Stimulated activated CD8-positive, alpha-beta memory T cell treated with anti-CD3 and anti-CD28 coated beads, Interleukin-15, amount 100 ng/mL, for 48 hours (primary cell): ENCODE measurements at places on chromosomes 11 and 22.

DNA sequence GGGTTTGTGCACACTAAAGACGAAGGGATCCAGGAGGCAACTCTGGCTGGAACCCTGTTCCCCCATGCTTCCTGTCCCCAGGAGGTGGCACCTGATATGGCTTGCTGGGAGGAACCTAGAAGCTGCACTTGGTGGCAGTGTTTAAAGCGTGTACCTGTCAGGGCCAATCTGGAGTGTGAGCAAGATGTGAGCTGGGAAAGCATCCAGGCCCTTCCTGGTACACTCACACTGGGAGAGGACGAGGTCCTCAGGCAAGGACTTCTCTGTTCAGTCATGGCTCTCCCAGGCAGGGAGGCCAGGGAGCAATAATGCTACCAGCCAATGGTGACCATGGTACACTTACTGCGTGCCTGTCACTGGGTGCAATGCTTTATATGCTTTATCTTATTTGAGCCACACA lies 130.7 kb upstream of the NECTIN1 start:
- DNase-seq, result no peak

GRCh38 chr11:13324709-13325108 lies 47.1 kb downstream of the BMAL1 start:
- no peak for DNase-seq

GRCh38 chr11:93054279-93054678 lies 84.8 kb downstream of the MTNR1B start:
- DNase-seq, result no peak

- DNase-seq, result no peak
Measured at GRCh38 chr22:36925388-36926290, 12.2 kb downstream of the CSF2RB start.

DNA sequence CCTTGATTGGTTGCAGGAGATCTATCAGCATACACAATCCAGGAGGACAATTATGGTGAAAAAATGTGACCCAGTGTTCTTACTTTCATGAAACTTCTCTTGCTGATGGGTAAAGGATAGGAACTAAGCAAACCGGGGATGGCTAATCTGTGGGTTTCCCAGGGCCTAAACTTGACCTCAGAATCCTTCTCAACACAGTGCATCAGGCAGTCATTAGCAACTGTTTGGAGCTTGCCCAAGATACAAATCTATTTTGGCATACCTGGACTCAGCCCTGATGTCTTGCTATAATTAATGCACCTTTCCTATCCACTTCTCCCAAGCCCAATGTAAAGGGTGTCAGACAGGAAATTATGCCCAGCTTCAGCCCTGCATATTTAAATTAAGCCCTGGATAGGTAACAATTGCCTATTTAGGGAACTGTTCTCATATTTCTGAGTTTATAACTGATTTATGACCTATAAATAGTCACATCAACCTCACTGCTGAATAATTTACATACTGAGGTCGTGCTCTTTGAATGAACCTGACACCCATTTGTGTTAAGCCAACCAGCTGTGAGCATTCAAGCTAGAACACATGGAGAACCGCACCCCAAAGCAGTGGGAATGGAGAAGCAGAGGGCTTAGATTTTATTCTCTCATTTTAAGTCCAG lies 9.2 kb upstream of the PHF21A start:
- DNase-seq, result no peak

DNA sequence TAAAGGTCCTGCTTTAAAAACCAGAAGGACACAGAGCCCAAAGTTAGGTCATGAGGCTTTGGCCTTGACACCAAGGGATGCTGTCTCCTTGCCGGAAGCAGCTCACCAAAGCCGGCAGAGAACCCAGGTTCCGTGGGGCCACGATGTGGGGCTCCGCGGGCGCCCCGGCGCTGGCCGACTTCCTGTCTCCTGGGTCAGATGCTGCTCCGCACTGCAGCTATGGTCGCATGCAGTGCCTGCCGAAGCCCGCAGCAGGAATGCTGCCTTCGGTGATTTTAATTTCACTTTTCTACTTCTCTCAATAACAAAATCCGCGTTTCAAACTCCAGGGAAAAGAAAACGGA lies 454 bp upstream of the OTUB1 start:
- DNase-seq, result peak; percentile 55

DNA sequence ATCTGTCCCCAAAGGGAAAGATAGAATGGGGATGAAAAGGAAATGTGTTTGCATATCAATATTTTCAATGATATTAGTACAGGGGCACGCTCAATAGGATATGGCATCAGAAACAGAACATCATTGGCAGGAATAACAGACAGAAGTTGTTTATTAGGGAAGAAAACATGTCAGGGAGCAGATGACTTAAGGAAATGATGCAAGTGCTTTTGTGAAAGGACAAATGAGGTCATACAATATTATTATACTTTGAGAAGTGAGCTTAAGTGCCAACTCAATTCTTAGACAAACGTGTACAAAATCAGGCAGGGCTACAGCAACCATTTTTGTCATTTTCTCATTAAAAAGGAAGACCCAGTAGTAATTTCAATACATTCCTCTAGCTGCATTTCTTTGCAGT lies 388.4 kb downstream of the SOX6 start:
- no peak for DNase-seq

- DNase-seq, result no peak
Measured at GRCh38 chr22:43228330-43228729, 41.4 kb upstream of the TTLL12 start.

DNA sequence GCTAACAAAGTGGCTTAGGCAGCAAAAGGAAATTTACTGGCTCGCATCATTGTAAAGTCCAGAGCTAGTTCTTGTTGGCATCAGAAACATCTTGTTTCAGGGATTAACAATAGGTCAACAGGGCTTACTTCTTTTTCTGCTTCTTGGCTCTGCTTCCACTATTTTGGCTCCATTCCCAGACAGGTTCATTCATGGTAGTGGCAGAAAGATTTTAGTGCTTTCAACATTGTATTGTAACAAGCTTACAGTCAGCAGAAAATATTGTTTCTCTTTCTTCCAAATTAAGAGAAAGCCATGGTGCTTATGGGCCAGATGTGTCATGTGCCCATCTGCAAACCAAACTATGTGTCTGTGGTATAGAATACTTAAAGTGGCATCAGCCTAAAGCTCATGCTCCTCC lies 315.6 kb downstream of the RAB38 start:
- DNase-seq, result no peak

DNA sequence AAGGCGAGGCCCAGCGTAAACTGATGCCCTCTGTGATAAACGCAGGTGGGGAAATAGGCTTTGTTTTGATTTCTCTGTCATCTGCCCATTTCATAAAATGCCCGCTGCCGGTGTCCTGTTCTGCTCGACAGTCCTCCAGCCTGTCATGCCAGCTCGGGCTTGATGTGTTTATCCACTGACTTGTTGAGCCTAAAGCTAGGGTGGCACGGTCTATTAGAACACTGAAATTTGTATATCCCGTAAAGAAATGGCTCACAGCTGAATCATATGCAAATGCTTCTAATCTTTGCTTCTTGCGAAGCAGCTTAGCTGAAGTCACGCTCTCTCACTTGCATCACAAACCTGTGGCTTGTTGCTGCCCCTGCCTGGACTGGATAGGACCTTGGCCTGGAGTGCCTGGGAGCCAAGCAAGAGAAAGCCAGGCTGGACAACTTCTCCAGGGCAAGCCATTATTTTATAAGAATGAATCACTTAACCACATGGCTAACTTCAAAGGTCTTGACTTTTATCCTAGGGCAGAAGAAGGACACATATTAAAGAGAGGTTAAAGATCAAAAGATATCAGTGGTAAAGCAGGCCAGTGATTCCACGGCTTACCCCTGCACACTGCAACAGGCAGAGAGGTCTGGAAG lies 33.1 kb downstream of the EHF start:
- no peak for DNase-seq

DNA sequence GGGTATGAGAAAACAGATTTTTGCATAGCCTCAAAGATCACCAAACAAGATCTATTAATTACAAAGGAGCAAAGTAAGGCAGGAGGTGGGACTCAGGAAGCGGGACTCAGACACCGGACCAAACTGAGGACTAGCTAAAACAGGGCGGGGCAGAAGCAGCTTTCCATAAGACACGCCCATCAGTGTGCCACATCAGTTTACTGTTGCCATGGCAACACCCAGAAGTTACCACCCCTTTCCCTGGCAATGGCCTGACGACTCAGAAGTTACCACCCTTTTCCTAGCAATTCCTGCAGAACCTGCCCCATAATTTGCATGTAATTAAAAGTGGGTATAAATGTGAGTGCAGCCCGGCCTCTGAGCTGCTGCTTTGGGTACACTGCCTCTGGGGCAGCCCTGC lies 173.9 kb downstream of the SHANK2 start:
- no peak for DNase-seq

DNA sequence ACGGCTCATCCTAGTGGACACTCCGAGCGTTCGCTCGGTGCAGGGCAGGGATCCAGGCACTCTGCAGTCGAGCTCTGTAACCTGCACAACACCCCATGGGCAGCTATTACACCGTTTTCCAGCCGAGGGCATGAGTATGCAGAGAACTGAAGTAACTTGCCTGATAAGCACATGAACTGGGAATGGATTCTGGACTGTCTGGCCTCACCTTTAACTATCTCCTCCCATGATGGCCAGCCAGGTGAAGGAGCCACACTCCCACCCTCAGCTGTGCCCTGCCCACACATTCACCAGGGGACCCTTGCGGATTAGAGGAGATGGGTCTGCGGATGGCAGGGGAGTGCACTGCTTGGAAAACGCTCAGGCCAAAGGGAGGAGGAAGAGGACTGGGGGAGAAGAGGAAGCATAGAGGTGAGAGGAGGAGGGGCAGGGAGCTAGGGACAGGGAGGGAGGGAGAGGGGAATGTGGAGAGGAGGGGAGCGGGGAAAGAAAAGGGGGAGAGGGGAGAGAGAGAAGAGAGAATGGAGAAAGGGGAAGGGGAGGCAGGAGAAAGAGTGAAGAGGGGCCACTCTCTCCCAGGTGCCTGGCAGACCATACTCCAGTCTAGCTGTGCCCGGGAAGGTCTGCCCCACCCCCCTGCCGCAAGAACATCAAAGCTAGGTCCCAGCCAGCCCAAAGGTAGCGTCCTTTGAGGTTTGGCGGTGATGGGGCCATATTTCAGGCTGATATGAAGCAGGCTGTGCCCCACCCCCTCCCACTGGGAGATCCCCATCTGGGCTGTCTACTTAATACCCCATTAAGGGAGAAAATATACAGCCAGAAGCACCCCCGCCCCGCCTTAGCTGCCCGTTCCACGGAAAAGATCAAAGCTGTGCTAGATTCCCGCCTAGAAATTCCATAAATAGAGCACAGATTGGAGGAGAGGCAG lies 33.2 kb upstream of the TCF20 start:
- no peak for DNase-seq

DNA sequence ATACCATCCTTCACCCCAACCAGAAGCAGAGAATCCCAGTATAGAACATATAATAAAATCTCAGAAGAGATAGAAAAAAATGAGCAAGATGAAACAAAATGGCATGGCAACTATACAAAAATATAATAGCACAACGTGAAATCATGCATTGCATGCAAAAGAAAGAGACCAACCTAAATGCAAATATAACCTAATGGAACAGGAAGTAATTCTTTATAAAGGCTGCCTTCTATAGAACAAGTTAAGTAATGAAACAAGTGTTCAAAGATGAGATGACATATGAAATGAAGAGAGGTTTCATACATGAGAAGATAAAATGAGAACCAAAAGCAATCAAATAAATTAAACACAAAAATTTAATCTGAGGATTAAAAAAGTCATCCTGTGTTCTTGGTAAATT lies 18.5 kb upstream of the ARHGAP20 start:
- no peak for DNase-seq

DNA sequence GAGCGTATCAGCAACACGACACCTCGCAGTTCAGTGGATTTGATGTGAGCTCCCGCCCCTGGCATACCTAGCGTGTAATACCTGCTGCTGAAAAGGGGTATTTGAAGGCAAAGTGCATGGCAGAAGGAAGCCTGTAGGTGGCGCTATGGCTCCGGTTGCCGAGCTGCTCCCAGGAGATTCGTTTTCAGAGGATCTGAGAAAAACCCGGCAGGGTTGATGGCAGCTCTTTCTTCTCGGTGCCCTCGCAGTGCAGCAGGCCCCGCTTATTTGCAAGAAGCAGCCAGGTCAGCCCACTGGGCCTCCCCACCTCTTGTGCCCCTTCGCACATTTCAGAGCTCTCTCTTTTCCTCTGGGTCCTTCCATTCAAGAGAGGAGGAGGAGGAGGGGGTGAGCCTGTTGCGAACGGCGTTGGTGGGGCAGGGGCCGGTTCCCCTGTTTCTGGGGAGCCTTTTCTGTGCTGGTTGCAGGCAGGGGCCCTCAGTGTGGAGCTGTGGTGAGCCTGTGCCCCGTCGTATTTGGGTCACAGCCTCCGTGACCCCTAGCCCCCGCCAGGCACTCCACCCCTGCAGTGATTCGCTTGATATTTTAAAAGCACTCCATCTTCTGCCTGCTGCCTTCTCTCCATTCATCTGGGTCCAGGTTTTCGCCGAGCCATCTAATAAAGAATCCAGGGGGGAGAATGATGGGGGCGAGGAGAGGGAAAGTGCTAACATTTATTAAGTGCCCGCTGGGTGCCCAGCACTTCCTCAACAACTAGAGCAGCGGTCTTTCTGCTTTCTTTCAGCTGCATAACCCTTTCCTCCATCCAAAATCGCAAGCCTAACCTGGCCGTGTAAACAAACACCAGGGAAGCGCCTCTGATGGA lies 85.3 kb upstream of the SYT13 start:
- DNase-seq, result peak; percentile 42

GRCh38 chr11:10856689-10857458 lies 979 bp downstream of the ZBED5 start:
- no peak for DNase-seq

GRCh38 chr22:29726512-29727130 lies 6.8 kb downstream of the CABP7 start:
- no peak for DNase-seq

GRCh38 chr11:96341211-96342013 lies 1.6 kb downstream of the MAML2 start:
- no peak for DNase-seq

- peak; percentile 36 for DNase-seq
Measured at GRCh38 chr11:11848891-11849746, 7.3 kb downstream of the USP47 start.

- DNase-seq, result no peak
Measured at GRCh38 chr22:30132290-30132996, 52.2 kb downstream of the HORMAD2 start.

GRCh38 chr11:123473941-123474677 lies 44.0 kb downstream of the GRAMD1B start:
- DNase-seq, result no peak

- no peak for DNase-seq
Measured at GRCh38 chr11:79417069-79417920, 23.5 kb downstream of the TENM4 start.

DNA sequence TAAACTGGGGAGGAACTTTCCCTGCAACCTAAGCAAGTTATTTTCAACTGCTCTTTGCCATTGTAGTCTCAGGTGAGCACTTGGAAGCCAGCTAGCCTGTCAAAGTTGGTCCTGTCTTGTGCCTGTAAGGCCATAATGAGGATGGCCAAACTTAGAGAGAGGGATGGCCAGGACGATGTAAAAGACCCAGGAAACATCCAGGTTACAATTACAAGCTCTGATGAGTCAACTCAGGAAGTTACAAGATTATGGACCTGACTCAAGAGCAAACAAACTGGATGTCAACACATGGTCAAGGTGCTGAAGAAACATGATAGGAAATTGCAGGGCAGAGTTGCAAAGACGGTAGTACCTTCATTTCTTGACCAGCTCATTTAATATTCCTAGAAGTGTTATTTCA lies 1.6 kb downstream of the GTPBP1 start:
- no peak for DNase-seq

- DNase-seq, result no peak
Measured at GRCh38 chr11:74824285-74824982, 75.8 kb downstream of the RNF169 start.
